ENCODE measurements at places on chromosomes 3 and 15. TPM values are rescaled to one million over a fixed set of nuclear protein-coding genes. Genes with fewer than 3 reads are reported as not detected.
A peak's percentile ranks its signal among the peaks of the same experiment; 100 is the strongest.

- DNase-seq = no peak
These were observed 11.5 kb upstream of the SPINK8 start for GRCh38 chr3:48344867-48345507.

DNA sequence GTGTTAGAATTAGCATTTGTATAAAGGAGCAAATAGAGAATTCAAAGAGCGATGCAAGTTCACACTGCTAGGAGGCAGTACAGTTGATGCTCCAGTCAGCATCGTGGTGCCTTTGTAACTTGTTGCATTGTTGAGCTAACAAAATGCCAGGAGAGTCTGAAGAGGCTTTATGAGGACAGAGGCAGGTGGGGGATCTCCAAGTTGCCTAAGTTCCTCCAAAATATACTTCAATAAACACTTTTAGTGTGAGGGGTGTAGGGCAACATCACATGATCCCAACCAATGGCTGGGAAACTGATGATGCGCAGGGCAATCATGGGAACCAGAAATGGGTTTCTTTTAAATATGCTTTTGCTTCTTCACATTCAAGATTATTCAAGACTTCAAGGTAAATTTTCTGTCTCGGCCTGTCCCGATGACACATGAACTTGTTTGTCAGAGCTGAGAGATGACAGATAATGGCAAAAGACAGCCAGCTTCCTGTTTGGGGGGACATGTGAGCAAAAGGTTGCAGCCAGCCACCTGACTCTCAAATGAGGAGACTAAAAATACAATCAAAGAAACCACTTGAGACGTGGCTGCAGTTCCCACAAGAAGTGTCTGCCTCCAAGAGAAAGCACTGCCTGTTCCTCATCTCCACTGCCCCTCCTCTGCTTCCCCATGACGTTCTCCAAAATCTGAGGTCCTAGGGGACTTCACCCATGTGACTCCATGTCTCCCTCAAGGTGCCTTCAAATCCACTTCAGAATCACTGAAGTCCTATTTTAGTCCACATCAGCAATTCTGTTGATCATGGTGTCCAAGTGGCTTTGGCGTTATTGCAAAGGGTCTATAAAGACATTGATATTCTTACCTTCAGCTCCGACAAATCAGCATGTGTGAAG is 39.3 kb downstream of the KLHL6 start:
- DNase-seq = no peak

CLN6 gene
- polyA plus RNA-seq = 19.0 TPM

GRCh38 chr15:60397772-60398445 is at the start of gene ANXA2:
Gene ANXA2 (minus strand): TSS chr15:60397986. CDS start chr15:60386075, 11,911 bp downstream.
- DNase-seq = peak; percentile 90

DNA sequence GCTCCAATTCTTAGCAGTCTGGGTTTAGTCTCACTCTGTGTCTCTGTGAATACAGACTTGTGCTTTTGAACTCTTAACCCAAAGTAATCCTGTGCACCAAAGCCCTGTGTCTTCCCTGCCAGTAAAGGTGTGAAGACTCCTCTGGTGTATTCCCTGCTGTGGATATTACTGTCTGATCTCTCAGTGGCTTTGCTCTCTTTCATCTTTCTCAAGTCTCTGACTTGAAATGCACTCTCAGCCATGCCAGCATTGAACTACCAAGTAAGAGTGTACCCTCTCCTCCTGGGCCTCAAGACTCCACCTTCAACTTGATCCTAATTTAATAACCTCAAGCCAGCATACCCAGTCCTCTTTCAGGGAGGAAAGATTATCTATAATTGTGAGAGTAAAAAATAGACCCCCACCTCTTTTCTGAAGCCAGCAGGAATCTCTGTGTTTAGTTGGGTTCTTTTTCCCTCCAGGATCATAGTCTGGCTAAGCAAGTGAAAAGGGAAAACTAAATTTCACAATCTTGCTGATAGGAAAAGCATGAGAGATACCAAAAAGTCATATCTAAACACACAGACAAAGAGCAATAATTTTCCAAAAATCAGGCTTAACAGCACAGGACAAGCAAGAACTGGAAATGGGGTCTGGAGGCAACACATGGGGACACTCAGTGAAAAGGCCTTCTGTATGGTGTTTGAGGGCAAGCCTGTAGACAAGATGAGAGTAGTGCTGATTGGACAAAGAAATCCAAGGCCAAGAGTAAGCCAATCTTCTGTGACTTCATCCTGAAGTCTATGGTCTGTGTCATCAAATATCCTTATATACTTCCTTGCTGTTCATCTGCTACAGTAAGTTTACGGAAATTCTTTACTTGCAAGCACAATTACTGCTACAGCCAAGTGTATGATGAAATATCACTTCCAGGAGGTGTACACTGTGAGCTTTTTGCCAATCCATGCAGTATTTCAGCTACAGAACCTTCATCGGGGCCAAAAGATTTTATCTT is 296.1 kb upstream of the TGFBR2 start:
- DNase-seq = no peak

DNA sequence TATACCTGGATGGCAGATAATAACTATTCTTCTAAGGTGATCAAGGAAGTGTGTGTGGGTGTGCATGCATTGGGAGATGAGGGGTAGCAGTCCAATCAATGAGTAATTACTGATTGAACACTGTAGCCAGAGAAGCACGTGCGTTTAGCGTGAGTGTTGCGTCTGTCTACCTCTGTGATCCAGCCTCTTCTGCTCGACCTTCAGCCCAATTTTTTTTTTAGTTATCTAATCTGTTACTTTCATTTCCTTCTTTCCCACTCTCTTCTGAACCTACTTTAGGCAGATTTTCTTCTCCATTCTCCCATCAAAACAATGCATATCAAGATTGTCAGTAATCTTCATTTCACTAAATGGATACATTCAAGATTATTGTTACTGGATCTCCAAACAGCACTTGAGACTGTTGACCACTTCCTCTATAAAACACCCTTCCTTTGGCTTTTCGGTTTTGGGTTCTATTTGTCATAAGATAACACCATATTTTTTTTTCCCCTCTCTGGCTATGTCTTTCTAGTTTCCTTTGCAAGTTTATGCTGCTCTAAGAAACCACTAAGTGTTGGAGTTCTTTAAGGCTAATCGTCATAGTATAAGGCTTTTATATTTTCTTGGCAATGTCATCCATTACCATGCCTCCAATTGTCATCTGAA is 41.0 kb downstream of the MCTP2 start:
- no peak for DNase-seq

- DNase-seq = peak; percentile 9
These were observed 221.2 kb downstream of the SNRPN start for GRCh38 chr15:25175789-25176615.

CORO2B gene
- 7.2 TPM for polyA plus RNA-seq

DNA sequence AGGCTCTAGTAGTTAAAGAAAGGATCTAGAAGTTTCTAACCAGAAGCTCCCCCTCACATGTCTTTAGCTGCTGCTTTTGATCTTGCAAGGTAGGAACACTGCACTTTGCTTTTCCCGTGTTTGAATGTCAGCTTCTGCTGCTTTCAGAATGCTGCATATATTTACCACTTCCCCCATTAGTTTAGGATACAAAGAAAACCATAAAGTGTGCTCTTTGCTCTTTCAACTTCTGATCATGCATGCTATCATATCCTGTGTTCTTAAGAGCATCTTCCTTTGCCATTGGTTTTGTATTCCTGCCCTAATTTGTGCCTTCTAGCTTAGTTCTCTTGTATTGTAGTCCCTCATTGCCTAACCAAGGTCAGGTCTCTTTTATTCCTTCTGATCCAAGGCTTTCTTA is 43.3 kb downstream of the ZNF609 start:
- no peak for DNase-seq

DNA sequence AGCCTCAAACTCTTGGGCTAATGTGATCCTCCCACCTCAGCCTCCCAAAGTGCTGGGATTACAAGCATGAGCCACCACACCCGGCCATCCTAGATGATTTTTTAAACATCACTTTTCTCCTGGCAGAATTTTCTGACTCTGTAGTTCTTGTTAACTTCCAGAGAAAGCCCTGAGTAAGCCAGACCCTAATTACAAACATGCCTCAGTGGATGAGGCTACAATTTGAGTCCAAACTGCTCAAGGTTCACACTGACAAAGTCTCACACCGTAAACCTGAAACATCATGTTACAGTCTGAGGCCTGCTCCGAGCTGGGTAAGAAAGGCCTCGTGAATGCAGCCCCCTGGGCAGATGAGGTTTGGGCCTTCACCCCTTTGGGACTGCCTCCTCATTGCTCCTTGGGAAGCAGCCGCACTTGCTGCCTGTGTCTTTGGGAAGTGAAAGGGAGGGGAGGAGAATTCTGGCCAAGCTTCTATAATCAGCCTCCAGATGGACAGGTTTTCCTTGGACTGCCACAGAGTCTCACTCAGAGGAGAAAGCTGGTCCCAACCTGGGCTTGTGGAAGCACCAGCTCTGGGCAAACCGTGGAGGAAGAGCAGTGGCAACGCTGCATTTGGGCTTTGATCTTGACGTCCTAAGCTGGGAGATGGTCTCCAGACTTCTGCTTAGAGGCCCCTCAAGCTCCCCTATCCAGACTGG is 46.0 kb downstream of the CA12 start:
- no peak for DNase-seq

FAM107A gene
- 39.2 TPM for polyA plus RNA-seq

- DNase-seq = no peak
These were observed 1.2 kb downstream of the SH3BP5 start for GRCh38 chr3:15331072-15331605.

GRCh38 chr15:73694419-73694818 is 10.2 kb downstream of the CD276 start:
- DNase-seq = no peak

GRCh38 chr3:43707266-43707665 is 16.5 kb downstream of the ABHD5 start:
- DNase-seq = no peak

PLCH1 gene
- 0.07 TPM for polyA plus RNA-seq

CA12 gene
- 0.04 TPM for polyA plus RNA-seq

DNA sequence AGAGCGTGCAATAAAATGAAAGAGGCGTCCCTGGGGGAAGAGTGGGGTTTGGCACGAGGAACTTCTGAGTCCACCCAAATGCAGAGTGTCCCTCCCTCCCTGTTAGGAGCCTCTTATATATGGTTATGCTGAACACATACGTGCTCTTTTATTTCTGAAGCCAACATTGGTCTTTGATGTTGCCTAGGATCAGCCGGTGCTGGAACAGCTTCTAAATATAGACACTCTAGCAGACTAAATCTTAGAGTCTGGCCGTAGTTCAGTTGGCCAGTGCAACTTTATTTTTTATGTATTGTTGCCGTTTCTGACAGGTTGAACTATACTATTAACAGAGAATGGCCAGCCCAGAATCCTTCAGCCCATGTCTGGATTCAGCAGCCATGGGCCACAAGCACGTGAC is 128.7 kb downstream of the GHSR start:
- no peak for DNase-seq

- no peak for DNase-seq
These were observed 27.7 kb downstream of the ITGA11 start for GRCh38 chr15:68404056-68404798.

- no peak for DNase-seq
These were observed 41.6 kb downstream of the IQCH start for GRCh38 chr15:67296188-67296587.

All from heart left ventricle (tissue), 16 donors.